Stimulated activated CD8-positive, alpha-beta memory T cell treated with anti-CD3 and anti-CD28 coated beads, Interleukin-4, amount 100 ng/mL, for 1 hour (primary cell): ENCODE measurements at places on chromosomes 4 and X.

- no peak for DNase-seq
These were observed 13.0 kb downstream of the PPP1R3F start for GRCh38 chrX:49282647-49283011.

GRCh38 chr4:96531836-96532235 is 691.9 kb downstream of the PDHA2 start:
- no peak for DNase-seq

DNA sequence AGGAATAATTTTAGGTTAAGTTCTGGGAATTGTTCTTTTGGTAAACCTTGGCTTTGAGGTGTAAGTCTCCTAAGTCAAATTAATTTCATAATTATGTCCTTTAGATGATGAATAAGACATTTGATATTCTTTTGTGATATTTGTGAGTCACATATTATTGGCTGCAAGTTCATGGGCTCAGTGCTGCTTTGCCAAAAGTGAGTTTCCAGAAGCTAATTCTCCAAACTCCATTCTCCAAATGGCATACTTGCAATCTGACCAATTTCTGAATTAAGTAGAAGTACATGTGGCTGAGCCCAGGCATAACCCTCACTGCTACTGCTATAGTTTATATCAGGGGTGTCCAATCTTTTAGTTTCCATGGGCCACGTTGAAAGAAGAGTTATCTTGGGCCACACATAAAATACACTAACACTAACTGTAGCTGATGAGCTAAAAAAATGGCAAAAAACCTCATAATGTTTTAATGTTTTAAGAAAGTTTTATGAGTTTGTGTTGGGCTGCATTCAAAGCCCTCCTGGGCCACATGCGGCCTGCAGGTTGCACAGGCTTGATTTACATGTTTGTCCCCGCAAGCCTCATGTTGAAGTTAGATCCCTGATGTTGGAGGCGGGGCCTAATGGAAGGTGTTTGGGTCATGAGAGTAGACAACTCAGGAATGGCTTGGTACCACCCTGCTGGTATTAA is 196.1 kb downstream of the ZNF330 start:
- DNase-seq, result no peak

- no peak for DNase-seq
These were observed 146.4 kb upstream of the MAMLD1 start for GRCh38 chrX:150216716-150217115.

- DNase-seq, result no peak
These were observed 91.2 kb downstream of the LPAR4 start for GRCh38 chrX:78838709-78839108.

- no peak for DNase-seq
These were observed 398.3 kb downstream of the PRDM5 start for GRCh38 chr4:120524237-120524636.

GRCh38 chr4:19807505-19807904 is 444.2 kb upstream of the SLIT2 start:
- DNase-seq, result no peak

DNA sequence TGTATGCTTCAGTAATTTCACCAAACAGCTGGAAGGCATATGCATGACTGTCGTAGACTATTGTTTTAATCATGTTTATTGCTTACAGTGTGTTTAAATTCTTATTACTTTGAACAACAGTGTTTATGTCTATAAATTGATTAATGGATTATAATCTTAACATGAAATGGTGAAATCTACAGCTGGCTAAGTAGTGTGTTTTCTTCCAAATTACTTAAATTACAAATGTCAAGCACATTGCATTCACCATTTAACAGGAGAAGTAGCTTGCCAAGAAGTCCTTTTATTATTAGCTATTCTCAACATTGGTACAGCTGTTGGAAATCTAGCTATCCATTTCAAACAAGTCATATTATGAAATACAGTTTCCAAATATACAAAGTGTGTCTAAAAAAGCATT is 849.3 kb upstream of the PCDH10 start:
- DNase-seq, result no peak

GRCh38 chr4:2072971-2073807 is 14.1 kb downstream of the NAT8L start:
- no peak for DNase-seq

- no peak for DNase-seq
These were observed 155.2 kb downstream of the ZNF330 start for GRCh38 chr4:141375855-141376254.

GRCh38 chr4:54719378-54719777 is 61.6 kb downstream of the KIT start:
- no peak for DNase-seq

DNA sequence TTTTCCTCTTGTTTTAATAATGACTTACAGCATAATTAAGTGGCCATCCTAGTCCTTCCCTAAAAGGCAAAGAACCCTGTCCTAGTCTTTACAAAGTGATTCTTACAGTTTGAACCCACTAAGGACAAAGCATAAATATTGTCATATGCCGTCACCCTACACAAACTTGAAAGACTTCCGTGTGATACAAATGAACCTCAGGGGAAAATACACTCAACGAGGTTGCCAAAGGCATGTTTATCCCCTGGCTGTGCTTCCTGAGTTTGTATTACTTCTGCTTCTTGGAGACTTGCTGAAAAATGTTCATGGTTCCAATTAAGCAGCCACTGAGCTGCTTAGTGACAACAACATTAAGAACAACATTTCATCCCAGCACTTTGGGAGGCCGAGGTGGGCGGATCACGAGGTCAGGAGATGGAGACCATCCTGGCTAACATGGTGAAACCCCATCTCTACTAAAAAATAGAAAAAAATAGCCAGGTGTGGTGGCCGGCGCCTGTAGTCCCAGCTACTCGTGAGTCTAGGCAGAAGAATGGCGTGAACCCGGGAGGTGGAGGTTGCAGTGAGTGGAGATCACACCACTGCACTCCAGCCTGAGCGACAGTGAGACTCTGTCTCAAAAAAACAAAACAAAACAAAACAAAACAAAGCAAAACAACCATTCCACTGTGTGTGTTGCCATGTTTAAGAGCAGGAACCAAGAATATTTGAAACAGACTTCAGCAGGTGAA is 16.2 kb downstream of the RASSF6 start:
- DNase-seq, result no peak

- DNase-seq, result no peak
These were observed 118.0 kb upstream of the ATP6AP2 start for GRCh38 chrX:40462795-40463194.

- no peak for DNase-seq
These were observed 75.9 kb upstream of the CAMK2D start for GRCh38 chr4:113837397-113837796.

GRCh38 chrX:45508454-45508853 is 307.8 kb upstream of the DIPK2B start:
- no peak for DNase-seq

- DNase-seq, result no peak
These were observed 577 bp upstream of the PIM2 start for GRCh38 chrX:48919360-48919841.

DNA sequence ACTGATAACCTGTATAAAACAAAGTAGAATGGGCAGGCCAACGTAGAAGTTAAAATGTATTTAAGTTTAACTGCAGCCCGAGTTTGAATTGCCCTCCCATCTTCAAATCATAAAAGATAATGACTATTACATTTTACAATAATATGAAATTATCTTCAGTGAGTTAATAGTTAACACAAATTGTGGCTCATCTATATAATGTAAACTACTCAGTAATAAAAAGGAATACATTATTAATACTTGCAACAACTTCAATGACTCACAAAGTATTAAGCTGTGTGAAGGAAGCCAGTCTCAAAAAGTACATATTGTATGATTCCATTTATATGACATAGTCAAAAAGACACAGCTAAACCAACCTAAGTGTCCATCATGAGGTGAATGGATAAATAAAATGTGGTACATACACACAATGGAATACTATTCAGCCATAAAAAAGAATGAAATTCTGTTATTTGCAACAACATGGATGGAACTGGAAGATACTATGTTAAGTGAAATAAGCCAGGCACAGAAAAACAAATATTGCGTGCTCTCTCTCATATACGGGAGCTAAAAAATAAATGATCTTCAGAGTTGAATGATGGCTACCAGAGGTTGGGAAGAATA is 7.8 kb downstream of the PLRG1 start:
- DNase-seq, result no peak

DNA sequence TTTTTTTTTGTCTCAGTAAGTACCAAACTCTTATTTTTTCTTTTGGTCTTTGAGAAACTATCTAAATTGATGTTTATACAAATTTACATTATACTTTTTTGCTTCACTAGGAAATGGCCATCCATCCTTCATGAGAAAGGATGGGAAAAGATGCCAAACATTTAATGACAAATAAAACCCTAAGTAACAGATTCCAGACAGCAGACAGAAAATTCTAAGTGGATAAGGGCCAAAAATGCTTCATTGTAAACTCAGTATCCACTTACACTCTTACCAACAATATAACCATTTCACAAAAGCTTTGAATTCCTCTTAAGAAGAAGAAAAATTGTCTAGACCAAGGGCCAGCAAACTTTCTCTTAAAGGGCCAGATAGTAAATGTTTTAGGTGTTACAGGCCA is 3.5 kb downstream of the GUCY1B1 start:
- no peak for DNase-seq

GRCh38 chr4:48370260-48371134 is 29.2 kb downstream of the SLAIN2 start:
- DNase-seq, result no peak

DNA sequence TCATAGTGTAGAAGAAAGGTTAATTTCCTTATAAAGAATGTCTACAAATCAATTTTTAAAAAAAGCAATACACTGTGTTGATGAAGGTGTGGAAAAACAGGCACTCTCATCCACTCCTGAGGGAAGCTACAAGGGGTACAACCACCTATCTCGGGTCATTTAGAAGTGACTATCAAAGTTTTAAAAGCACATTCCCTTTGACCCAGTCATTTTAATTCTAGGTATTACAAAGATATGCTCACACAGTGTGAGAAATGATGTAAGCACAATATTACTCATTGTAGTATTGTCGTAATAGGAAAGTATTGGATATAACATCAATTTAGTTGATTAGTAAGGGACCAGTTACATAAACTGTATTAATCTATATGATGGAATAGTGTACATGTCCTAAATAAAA is 7.4 kb upstream of the HCCS start:
- DNase-seq, result no peak

GRCh38 chr4:95508421-95508820 is 40.4 kb downstream of the UNC5C start:
- DNase-seq, result no peak

DNA sequence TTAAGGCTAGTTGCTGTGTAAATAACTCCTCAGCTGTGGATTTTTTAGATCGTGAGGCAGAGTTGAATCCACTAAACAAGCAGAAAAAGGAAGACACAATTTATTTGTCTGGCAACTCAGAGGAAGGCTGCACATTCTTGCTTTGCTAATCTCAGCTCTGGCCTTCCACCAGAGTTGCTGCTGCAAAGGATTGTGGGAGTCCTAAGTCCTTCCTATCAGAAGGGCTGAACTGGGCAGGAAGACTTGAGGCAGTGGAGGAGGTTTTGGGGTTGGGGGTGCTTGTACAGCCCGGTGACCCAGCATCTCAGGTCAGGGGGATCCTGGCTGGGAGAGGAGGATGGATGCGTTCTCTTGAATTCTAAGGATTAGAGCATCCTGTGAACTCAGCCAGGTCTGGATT is 11.0 kb upstream of the VSIG1 start:
- no peak for DNase-seq

- no peak for DNase-seq
These were observed 5.4 kb downstream of the STBD1 start for GRCh38 chr4:76311896-76312331.

DNA sequence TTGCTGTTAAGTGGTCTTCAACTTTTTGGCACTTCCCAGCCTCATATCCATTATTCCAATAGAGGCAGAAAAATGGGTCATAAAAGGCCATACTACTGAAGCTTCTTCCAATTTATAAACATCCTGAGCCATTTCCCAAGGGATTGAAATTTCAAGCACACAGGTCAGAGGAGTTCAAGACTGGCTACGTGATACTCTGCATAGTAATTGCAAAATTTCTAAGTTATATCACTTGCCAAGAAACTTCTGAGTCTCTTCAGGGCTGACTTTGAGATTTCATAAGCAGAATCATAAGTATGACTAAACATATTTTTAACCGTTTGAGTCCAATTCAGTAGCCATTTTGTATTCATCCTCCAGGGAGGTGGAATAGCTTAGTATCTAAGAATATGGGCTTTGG is 75.6 kb upstream of the RXFP1 start:
- DNase-seq, result no peak

GRCh38 chrX:123961268-123962005 is at the start of gene STAG2:
STAG2 (plus strand) TSS chrX:123961706; CDS start chrX:124022628, 60,922 bp downstream.
- DNase-seq, result no peak

- no peak for DNase-seq
These were observed 1.8 kb downstream of the ABCD1 start for GRCh38 chrX:153726286-153727122.

GRCh38 chr4:93147524-93148212 is 680.9 kb upstream of the ATOH1 start:
- no peak for DNase-seq

DNA sequence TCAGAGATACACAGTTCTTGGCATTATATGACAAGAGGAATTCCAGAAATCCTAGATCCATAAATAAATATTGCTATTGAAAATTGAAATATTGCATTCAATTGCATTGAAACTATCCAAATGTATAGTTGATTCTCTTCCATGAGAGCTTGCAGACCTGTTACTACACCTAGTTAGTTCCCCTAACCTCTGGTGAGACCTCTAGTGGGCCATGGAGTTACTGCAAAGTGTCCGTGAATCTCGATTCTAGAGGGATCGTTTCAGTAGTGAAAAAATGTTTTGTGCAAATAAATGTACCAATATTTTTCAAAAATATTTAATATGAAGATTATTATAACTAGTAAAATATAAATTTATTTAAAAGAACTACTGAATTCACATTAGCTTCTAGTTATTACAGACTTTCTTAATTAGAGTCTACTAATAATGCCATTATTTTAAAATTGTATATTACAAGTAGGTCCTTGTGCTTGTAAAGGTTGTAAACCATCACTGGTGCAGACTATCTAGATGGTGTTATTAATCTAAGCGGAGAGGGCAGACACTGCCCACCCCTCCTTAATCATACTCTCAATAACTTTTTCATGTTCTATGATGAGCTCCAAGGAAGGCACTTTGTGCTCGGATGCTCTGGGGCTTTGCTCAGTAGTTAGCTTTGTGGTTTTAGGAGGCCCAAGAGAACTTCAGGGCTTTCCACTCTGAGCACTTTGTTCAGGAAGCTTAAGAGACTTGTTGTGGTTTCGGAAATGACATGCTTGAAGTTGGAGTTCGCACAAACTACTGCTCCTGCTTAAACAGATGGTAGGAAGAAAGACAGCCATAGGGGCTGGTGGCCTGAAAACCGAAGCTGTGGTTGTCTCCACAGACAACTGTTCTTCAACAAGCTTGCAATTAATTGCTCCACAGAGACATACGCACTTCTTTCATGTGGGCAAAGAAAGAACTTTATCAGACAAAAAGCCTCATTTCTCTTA is 42.8 kb downstream of the IL21 start:
- no peak for DNase-seq

GRCh38 chr4:139857021-139857420 is 191.4 kb downstream of the MGST2 start:
- no peak for DNase-seq
